ENCODE measurements at places on chromosomes 16 and 17.
A peak's percentile ranks its signal among the peaks of the same experiment; 100 is the strongest.

DNA sequence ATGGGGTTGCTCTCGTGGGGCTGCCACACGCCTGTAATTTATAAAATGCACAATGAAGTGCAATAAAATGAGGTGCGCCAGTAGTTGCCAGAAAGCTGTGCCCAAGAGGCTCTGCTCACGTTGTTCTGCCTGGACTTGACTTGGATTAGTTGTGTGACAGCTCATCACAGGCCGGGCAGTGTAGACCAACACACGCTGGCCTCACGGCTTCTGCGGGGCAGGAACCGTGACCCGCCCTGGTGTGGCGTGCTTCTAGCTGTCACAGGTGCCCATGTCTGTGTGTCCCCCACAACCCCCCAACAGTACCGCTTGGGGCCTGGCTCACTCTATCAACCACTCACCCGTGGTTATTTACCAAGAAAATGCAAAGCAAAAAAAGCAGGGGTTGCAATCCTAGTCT is 112.2 kb upstream of the ZNF750 start:
- no peak for DNase-seq

- no peak for DNase-seq
These were observed 18.2 kb upstream of the RASL10B start for GRCh38 chr17:35713069-35713728.

DNA sequence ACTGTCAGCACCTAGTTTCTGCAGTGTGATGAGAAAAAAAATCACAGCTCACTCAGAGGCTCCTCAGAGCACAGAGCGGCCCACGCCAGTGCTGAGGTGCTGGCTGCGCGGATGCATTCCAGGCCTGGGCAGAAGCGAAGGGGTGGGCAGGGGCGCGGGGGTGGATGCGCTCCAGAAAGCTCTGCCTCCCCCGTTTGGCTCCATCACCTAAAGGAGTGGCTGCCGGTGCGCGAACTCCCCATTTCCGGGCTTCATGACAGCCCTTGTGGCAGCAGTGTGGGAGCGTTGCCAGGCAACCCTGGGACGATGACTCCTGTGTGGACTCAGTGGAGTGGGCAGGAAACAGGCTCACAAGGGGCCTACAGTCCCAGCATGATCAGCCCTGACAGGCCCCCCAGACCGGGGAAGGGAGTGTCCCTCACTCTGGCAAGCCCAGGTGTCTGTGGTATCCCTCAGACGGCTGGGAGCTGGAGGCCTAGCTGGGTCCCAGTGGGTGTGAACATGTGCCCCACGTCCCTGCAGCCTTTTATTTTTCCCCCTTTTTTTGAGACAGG is 32.8 kb upstream of the NUDT16L1 start:
- DNase-seq, result no peak

- DNase-seq, result no peak
These were observed 124.7 kb downstream of the SNX11 start for GRCh38 chr17:48231995-48232959.

- no peak for DNase-seq
These were observed 336.7 kb upstream of the ZFHX3 start for GRCh38 chr16:73384506-73385089.

DNA sequence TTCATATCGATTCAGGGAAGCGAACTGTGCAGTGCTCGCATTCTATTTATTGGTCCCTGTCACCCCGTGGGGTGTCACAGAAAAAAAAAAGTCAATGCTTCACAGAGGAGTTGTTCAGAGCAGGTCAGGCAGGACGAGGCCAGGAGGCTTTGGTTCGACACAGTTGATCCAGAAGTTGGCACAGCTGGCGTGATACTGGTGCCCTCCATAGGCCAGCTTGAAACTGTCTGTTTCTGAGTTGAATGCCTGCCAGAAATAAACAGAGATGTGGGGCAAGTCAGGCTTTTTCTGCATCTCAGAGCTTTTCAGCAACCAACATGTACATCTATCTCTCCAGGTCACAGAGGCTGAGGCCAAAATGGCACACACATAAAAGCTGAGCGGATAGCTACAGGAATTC is 29.1 kb downstream of the DUSP14 start:
- DNase-seq, result no peak

DNA sequence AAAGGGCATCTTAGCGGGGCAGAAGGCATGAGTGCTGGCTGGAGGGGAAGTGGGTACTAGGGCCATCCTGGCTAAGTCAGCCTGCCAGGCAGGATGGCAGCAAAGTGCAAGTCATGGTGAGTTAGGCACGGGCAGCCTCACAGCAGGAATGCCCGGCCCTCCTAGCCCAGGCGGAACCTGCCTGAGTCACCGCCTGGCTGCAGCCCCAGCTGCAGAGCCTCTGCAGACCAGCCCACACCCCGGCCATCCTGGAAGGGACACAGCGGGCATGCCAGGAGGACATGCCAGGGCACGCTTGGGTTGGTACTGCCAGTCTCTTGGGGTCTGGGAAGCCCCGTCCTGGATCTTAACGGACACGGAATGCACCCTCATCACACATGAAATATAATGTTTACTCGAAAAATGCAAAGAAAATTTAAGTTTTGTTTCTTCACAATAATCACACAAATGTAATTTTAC is 5.0 kb upstream of the ALDH3A1 start:
- peak; percentile 28 for DNase-seq

DNA sequence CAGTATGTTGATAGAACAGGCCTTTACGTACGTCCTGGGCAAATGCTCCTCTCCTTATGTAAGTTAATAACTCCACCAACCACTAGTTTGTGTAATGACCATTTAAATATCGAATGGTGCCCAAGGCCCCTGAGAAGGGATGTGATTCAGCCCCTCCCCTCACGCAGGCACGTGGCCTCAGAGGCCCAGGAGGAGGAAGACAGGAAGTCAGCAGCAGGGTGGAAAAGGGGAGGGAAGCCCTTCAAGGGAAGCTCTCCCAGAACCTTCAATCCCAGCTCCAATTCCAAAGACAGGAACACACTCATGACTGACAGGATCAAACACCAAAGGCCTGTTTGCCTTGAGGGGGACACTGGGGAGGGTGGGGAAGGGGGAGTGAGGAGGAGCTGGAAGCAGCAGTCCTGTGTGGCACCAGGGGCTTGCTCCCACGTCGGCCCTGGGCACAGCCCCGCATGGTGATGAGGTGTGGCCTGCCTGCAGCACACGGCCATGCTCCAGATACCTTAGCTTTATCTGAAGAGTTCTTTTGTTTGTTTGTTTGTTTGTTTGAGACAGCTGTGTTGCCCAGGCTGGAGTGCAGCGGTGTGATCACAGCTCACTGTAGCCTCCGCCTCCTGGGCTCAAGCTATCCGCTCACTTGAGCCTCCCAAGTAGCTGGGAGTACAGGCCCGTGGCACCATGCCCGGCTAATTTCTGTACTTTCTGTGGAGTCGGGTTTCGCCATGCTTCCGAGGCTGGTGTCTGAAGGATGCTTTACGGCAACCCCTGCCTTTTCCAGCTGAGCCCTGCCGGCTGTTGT is 105.0 kb downstream of the ZNF778 start:
- peak; percentile 18 for DNase-seq

- peak; percentile 77 for DNase-seq
These were observed 43.5 kb downstream of the ST3GAL2 start for GRCh38 chr16:70395345-70395901.

- DNase-seq, result no peak
These were observed 47.9 kb downstream of the RAB11FIP3 start for GRCh38 chr16:473046-474043.

DNA sequence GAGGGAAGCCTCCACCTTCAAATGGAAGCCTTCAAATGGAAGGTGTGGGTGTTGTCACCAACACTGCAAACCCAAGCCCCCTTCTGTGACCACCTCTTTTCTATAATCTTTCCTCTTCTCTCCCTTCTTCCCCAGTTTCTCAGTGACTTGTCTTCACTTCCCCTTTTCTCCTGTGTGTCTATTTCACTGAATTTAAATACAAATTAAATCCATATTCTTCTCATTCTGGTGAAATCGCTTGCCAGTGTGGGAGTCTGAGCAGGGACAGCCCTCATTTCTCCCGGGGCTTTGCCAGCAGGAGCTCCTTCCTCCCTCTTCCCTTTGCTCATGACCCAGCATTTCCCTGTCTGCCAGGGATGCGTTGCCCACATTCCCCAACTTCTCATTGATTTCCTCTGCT is 6.4 kb upstream of the ITGAX start:
- no peak for DNase-seq

GRCh38 chr16:12613131-12613991 is 190.3 kb downstream of the CPPED1 start:
- no peak for DNase-seq

GRCh38 chr17:22266231-22266630 is 573.9 kb downstream of the KCNJ18 start:
- DNase-seq, result no peak

DNA sequence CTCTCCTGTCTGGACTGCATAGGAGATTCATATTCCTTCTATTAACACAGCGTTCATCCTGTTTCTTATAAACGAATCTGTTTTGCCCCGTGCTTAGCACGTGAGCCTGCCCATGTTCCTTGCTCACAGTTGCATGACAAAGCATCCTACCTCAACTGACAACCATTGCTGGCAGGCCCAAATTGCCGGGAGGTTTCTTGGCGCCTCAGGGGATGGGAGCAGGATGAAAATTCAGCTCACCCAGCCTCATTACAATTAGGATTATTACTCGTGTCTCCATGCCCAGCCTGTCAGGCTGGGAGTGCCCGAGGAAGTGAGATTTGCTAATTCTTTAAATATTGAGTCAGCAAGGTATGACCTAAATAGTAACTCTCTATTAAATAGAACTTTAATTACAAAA is 36.7 kb upstream of the HELZ start:
- DNase-seq, result no peak

DNA sequence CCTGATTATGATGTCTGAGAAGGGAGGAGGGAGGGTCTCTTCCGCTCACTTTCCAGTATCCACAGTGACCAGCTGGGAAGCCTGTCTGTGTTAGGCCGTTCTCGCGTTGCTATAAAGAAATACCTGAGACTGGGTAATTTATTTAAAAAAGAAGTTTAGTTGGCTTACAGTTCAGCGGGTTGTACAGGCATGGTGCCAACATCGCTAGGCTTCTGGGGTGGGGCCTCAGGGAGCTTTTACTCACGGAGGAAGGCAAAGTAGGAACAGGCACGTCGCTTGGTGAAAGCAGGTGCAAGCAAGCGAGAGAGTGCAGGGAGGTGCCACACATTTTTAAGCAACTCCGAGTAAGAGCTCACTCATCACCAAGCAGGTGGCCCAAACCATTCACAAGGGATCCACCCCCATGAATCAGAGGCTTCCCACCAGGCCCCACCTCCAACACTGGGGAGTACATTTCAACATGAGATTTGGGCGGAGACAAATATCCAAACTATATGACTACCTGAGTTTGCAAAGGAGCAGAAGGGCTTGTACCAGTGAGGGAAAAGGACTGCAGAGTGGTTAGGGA is 137.5 kb downstream of the CCDC182 start:
- DNase-seq, result no peak

DNA sequence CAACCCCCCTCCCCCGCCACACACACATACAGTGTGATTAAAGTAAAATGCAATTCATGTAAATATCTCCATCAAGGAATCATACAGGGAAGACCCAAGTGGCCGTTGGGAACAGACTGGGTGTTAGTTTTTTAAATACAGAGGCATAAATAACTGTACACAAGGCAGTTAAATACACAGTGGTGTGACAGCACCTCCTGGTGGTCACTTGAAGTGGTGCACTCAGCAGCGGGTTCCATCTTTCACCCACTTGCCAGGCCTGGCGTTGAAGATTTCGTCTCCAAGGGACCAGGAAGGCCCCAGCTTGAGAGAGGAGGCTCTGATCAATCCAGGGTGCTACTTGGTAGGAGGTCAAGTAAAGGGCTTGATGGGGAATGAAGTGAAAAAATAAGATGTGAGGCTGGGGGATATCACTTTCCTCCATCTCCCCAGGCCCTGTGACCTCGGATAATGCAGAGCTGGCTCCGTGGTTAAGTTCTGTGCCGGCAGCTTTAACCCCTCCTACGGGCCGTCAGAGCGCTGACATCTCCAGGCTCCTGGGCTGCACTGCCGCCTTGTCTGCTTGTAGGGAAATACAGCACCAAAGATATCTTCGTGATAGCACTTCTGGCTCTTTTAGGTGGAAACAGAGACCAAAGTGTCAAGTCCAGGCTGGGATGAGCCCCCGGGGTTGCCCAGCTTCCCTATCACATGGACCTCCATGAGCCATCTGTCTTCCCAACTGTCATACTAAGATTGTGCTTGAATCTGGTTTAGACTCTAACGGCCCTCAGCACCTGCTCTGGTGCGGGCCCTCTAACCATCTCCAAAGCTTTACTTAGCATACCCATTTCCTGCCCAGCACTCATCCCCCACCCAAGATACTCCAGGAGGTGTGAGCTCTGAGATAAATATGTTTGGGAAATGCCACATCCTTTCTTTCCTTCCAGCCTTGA is 20.7 kb downstream of the LGALS9 start:
- DNase-seq, result peak; percentile 65

DNA sequence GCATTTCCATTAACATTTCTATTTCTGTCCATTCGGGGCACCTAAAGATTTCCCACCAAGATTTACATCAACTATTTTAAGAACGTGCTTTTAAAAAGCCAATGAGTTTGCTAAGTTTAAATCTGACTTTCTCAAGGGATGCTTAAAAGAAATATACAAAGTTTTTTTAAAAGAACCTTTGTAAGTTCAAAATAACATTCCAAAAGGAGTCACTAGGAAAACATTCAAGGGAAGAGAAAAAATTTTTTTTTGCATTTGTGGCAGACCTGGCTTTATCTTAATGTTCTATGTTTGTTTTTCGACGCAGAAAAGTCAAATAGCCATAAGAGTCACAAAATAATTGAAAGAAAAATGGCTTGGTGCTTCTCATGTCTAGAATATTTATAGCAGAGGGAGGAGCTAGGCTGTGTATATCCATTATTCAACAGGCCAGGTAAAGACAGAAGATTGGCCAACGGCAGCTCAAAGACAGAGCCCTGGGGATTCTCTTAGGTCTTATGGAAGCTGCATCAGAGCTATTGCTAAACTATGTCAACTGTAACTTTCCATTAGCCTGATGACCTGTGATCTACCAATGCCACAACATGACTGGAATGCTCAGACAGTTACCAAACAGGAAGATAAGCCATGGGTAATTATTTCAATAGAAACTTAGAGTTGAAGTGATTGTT is 37.8 kb upstream of the MYOCD start:
- DNase-seq, result no peak

DNA sequence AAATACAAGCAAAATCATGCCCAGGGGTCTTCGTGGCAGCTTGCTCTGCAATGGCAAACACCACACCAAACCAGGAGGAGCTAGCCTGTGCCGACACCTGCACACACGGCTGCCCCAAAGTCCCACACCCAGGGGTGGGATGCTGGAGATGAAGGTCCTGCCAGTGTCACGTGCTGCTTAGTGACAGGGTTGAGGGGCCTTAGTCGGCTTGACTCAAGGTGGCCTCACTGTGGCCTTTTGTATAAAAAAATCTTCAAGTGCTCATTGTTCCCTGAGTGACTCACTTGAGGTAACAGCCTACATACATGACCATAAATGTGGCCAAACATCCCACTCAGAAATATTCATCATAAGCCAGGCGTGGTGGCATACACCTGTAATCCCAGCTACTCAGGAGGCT is 7.3 kb downstream of the TRIM65 start:
- DNase-seq, result no peak

- no peak for DNase-seq
These were observed 117.4 kb downstream of the HIC1 start for GRCh38 chr17:2172077-2172851.

DNA sequence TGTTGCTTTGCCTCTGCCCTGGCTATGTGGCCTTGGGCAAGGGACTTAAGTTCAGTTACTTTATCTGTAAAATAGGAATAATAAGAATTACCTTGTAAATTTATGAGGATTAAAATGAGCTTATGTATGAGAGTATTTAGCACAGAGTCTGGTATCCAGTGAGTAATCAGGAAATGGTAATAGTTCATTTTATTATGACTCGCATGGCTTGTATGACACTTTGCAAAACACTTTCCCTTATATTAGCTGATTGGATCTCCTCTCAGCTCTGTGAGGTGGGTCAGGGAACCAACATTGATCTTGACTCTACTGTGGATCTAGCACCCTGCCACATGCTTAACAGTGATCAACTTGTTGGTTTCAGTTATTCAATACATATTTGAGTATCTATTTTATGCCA is 8.3 kb upstream of the CDH3 start:
- DNase-seq, result no peak
